ENCODE measurements at places on chromosomes 3 and 15.

- DNase-seq = no peak
These were observed 193.2 kb upstream of the TPRG1 start for GRCh38 chr3:188978421-188979171.

DNA sequence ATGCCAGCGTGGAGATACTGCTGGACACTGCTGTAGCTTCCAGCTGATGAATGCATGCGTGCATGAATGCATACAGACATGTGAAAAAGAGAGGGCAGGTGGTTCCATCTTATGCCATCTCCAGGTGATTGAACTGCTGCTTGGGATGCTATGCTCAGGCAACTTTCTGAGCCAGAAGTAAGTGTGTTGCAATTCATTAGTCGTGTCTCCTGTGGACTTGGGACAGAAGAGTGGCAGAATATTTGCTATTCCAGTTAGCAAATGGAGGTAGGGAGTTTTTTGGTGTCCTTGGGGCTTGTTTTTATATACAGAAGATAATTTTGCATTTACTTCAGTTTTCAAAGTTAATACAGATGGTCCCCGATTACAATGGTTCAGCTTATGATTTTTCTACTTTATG lies 33.3 kb downstream of the ANKDD1A start:
- no peak for DNase-seq

- no peak for DNase-seq
These were observed 5.0 kb downstream of the CISH start for GRCh38 chr3:50606596-50606995.

DNA sequence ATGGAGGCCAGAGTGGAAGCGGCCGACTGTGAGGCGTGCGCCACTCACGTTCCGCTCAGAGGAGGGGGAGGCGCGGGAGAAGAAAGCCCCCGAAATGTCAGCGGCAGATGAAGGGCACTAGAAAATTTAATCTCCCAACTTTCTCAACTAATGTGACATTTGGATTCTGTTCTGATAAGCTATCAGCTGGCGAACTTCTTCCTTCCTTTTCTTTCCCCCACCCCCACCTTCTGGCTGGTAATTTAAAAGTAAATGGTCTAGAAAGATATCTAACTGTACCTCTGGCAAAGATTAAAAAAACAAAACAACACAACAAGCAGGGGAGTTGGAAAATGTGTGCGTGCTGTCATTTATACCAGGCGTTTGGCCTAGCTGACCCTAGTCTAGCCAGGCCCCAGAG lies 26.4 kb upstream of the TMEM115 start:
- no peak for DNase-seq

DNA sequence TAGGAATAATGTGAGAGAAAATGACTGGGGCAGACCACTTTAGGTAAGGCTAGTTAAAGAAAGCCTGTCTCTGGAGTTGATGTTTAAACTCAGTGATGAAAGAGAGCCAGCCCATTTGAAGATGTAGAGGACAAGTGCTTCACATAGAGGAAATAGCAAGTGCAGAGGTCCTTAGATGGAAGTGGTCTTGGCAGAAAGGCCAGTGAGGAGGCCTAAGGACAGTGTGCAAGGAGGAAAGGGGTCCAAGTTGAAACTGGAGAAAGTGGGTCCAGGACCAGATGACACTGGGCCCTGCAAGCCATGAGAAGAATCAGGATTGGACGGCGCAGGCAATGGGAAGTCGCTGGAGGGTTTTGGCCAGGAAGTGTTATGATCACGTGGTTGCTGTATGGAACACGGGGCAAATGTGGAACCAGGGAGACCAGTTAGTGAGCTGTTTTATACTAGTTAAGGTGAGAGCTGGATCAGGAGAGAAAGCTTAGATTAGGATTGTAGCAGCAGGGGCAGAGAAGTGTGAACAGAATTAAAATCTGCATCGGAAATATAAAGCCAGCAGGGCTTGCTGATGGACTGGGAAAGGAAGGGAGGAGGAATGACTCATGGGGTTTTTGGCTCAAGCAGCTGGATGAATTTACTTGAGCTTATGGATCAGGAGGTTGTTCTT lies 48.0 kb upstream of the SCAANT1 start:
- DNase-seq = no peak

- no peak for DNase-seq
These were observed 6.2 kb downstream of the ETV5 start for GRCh38 chr3:186102687-186103086.
